ENCODE measurements at places on chromosomes 3 and 15.

GRCh38 chr15:69790632-69791031 lies 307.1 kb downstream of the TLE3 start:
- DNase-seq, result no peak

- DNase-seq, result no peak
Observed at GRCh38 chr15:71444866-71445590, 329.8 kb downstream of the THSD4 start.

- DNase-seq, result peak; percentile 14
Observed at GRCh38 chr3:112136046-112136445, 3.0 kb upstream of the GCSAM start.

DNA sequence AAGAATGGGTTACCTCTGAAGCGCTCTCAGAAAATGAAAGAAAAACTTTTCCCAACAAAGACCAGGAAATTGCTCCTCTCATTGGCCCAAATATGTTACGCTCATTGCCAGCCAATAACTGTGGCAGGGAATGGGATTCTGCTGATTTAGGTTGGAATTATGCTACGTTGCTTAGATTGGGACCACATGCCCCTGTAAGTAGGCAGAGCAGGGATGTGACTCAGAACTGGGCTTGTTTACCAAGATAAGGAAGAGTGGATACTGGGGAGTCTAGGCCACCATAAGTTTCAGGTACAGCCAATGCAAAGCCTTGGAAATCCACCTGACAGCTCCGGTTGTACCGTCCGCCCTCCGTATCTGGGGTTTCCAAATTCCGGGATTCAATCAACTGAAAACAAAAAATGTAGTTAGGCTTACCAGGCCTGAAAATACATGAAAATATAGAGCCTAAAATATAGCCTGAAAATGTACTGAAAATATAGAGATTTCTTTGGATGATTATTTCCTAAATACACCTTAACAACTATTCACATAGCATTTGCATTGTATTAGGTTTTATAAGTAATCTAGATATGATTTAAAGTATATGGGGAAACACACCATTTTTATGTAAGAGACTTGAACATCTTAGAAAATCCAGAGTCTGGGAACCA lies 1.5 kb upstream of the TCF12 start:
- DNase-seq, result no peak

- no peak for DNase-seq
Observed at GRCh38 chr15:58471348-58471747, 39.6 kb downstream of the LIPC start.
